T-cell (primary cell): ENCODE measurements at places on chromosomes 11 and 22. TPM values are rescaled to one million over a fixed set of nuclear protein-coding genes. Genes with fewer than 3 reads are reported as not detected.

DNA sequence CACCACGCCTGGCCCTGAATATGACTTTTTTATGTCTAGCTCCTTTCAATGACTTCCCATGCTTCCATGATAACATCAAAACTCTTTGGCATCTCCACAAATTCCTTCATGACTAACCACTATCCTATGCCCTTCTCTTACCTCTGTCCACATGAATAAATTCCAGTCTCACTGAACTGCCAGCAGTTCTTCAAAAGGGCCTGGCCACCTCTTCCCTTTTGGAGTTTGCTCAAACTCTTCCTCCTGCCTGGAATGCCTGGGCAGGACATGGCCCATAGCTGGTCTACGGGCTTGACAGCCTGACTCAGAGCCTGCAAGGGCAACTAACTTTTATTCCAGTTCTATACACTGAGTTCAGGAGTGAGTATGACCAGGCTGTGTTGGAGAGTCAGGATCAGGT is 41.8 kb upstream of the ZBTB16 start:
- no peaks in the 10 kb centered on the region for H3K36me3 ChIP-seq
- no peak overlapping the region for H3K27ac ChIP-seq
- peaks cover 4% of the 10 kb centered on the region for H3K27me3 ChIP-seq
- H3K4me1 ChIP-seq: no peaks in the 10 kb centered on the region
- H3K4me3 ChIP-seq: no peak overlapping the region

GRCh38 chr11:112128483-112129121 is 35.3 kb downstream of the IL18 start:
- H3K27ac ChIP-seq: no peak overlapping the region
- DNase-seq: no peak
- H3K4me3 ChIP-seq: no peak overlapping the region
- H3K27me3 ChIP-seq: no peaks in the 10 kb centered on the region
- no peaks in the 10 kb centered on the region for H3K4me1 ChIP-seq

DNA sequence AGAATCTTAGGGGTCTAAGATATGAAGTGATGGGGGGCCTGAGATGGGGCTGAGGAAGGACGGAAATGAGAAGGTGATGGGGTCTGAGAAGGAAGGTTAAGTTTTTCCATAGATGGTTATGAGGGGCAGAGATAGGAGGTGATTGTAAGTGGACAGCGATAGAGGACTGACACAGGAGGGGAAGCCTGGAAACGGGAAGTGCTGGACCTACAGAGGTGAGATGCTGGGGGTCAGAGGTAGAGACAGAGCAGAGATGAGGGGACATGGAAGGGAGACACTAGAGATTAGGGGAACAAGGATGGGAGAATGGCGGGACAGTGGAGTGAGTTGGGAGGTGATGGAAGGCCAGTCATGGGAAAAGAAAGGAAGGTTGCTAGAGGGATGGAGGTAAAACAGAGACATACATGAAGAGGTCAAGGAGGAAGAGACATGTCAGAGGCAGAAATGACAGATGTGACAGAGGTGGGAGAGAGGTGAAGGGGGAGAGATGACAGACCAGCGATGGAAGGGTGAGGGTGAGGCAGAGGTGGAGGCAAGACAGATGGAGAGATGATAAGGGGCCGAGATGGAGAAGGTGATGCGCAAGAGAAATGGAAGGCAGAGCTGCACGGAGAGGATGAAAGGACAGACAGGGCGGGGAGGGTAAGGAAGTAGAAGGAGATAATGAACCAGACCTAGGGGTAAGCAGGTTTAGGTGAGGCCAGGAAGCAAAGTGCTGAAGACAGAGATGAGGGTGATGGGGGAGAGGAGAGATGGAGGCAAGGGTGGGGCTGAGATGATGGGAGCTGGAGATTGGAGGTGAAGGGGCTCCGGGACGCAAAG is 50.8 kb downstream of the SLC22A12 start:
- H3K4me3 ChIP-seq: no peak overlapping the region
- no peaks in the 10 kb centered on the region for H3K4me1 ChIP-seq
- DNase-seq: no peak
- peaks cover 2% of the 10 kb centered on the region for H3K27me3 ChIP-seq

DNA sequence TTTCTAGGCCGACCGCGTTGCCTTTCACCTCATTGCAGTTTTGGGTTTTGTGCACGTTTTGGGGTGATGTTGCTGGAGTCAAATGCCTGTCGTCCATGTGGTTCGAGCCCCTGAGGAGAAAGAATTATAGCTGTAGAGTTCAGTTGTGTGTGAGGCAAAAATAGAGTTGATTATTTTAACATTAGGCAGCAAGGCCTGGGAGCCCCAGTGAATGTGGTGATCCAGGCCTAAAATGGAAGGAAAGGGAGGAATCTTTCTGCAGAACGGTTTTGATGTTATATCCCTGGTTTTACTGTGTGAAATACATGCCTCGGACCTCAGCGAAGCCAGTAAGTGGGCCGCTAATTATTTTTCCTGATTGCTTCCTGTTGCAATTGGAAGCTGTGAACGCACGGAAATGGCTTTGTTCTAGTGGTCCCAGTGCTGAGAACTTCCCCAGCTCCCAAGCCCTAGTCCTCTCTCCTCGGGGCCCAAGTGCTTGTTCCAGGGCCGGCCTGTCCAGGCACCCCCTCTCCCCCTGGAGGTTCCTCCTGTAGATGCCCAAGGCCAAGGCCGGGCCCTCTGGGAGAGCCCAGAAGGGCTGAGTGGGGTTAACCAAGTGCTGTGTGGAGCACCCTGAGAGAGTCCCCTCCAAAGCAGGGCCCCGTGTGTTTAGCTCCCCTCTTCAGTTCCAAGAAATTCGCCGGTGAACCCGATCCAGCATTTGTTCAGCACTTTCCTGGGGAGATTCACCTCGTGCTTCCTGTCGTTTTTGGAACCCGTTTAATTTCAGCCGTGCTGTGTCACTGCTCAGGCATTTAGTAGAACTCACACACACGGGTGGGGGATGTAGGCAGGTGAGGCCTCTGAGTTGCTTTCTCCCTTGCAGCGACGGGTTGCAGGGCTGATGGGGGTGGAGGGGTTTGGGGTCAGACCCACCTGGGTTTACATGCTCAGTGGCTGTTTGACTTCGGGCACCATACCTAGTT is 2.1 kb downstream of the LRP5 start:
- H3K27me3 ChIP-seq: peaks cover 51% of the 10 kb centered on the region
- peaks cover 21% of the 10 kb centered on the region for H3K4me1 ChIP-seq
- H3K27ac ChIP-seq: no peak overlapping the region
- no peak for DNase-seq

- H3K4me3 ChIP-seq: no peak overlapping the region
- no peak for DNase-seq
- no peaks in the 10 kb centered on the region for H3K4me1 ChIP-seq
- H3K27me3 ChIP-seq: no peaks in the 10 kb centered on the region
Observed at GRCh38 chr22:35344956-35345690, 35.8 kb upstream of the HMOX1 start.

- H3K36me3 ChIP-seq: no peaks in the 10 kb centered on the region
- no peak overlapping the region for H3K27ac ChIP-seq
- peak overlapping the region; percentile 38 for H3K4me3 ChIP-seq
- peaks cover 84% of the 10 kb centered on the region for H3K27me3 ChIP-seq
Observed at GRCh38 chr22:37427711-37428635, 694 bp upstream of the ELFN2 start.

GRCh38 chr11:44519989-44520737 is 45.3 kb upstream of the CD82 start:
- peaks cover 43% of the 10 kb centered on the region for H3K27me3 ChIP-seq
- no peaks in the 10 kb centered on the region for H3K4me1 ChIP-seq
- no peak for DNase-seq
- H3K36me3 ChIP-seq: no peaks in the 10 kb centered on the region

Gene OR5B21
- 0.54 TPM for total RNA-seq
